Cardiac septum (tissue), 1 donor: ENCODE measurements at places on chromosomes 7 and 10. TPM values are rescaled to one million over a fixed set of nuclear protein-coding genes. Genes with fewer than 3 reads are reported as not detected.
A peak's percentile ranks its signal among the peaks of the same experiment; 100 is the strongest.

DNA sequence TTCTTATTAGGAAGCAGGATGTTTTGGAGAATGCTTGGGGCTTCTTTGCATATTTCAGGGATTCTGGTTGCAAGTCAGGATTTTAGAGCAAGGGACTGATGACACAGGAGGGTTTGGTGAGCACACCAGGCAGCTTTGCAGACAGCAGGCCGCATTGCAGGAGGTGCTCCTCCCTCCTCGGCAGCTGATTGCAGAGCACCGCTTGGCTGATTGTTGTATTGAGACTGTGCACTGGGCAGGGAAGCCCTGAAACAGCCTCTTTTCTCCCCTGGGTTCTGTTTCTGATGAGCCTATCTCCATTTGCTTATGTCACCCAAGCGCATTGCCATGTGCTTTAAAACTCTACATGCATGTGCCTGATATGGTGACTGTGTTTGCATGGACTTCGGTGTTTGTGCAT lies 769.6 kb downstream of the GRID1 start:
- DNase-seq: no peak

LRRD1 gene
- 0.43 TPM for total RNA-seq

DNA sequence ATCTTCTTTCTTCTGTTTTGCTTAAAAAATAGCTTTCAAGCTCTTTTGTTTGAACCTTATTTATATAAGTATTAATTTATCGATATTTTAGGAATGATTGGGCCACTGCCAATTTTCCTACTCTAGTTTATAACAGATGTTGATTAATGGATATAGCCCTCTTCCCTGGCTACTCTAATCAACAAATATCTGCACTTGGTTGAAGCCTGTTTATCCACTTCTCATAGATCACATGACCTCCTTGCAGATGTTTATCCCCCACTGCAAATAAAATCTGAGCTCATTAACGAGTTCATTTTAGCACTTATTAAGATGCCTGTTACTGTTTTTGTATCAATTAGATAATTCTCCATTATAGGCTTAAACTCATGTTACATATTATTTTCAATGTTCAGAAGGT lies 715.3 kb downstream of the CNTNAP2 start:
- DNase-seq: no peak

GRCh38 chr7:88167223-88167622 lies 52.6 kb downstream of the SRI start:
- DNase-seq: no peak

CNTNAP2 gene
- 0.22 TPM for total RNA-seq

DNA sequence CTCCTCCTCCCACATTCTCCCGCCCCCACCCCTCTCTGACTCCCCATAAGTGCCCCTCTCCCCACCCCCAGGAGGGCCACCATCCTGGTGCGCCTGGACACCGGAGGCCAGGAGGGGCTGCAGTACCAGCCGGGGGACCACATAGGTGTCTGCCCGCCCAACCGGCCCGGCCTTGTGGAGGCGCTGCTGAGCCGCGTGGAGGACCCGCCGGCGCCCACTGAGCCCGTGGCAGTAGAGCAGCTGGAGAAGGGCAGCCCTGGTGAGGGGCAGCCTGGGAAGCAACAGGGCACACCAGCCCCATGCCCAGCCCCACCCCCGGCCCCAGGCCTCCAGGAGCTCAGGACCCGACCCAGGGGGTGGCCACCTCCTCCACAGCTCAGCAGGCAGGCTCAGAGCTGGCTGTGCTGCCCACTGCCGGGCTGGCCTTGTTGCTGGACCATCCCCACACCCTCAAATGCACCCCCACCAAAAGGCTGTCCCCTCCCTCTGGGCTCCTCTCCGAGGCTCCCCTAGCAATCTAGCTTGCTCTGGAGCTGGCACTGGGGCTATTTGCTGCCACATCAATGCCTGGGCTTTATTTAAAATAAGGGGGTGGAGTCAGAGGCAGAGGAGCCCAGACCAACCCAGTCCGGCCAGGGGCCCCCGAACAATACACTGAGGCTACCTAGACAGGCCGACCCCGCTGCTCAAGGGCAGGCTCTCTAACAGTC lies 14.8 kb downstream of the ATG9B start:
- no peak for DNase-seq

STX1A gene
- total RNA-seq: 3.3 TPM

PDE6C gene
- total RNA-seq: not detected

DNA sequence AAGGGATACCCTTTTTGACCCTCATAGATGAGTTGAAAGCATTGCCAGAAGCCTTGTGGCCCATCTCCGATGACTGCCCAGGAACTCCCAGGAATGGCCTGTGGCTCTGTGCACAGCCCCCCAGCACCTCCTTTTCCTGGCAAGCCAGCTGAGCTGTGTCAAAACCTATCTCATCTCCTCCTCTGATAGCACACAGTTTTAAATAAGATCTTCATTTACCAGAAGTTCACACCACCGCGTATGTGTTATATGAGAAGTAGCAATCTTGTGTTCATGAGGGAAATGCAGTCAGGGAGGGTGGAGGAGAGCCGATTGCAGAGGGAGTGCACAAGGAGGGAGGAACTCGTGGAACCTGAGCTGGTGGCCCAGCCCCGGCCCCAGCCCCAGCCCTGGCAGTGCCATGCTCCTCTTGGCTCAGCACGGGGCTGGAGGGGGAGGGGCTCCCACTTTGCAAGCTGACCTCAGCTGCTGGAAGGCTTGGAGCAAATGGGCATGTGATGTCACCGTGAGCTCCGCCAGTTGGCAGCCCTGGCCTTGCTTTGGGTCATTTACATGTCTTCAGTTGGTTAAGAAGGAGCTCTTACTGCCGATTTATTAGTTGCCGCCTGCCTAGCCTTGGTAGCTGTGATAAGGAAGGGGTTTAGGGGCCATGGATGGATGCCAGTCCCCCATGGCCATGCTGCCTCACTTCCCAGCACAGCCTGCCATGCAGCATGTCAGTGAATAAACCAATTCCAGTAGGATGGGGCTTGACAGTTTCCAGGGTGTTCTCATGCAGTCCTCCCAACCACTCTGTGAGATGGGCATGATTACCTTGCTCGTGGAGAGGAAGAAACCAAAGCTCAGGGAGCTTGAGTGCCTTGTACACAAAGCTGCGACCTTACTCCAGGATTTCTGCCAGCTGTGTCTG lies 20.0 kb downstream of the UNC5B start:
- peak; percentile 91 for DNase-seq

DNA sequence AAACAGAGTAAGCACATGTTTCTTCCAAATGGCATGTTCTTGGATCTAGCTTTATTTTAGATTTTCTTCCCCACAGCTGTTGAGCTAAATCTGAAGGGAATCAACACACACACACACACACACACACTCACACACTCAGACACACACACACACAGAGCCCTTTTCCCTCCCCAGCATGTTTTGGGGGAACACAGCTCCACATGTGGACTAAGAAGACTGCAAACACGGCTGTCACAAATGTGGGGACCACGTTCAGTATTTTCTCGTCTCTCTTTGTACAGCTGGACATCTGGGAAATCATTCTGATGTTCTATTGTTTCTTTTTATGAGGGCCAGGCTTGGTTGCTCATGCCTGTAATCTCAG lies 116.3 kb downstream of the ABLIM1 start:
- no peak for DNase-seq

DNA sequence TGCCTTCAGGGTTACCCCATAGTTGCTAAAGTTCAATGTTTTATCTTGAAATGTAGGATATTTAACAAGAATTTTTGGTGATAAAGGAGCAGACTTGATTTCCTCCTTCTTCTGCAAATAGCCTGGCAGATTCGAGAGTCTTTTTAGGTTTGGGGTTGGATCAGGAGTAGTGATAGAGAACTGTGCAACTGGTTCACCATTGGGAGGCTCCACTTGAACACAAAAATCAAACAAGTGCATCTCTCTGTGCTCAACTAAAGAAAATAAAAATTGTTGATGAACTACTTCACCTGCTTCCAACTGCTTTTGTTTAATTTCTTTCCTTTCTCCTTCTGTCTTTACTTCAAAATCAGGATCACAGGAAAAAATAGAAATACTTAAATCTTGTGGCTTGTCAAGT lies 58.5 kb downstream of the MACC1 start:
- no peak for DNase-seq

DNA sequence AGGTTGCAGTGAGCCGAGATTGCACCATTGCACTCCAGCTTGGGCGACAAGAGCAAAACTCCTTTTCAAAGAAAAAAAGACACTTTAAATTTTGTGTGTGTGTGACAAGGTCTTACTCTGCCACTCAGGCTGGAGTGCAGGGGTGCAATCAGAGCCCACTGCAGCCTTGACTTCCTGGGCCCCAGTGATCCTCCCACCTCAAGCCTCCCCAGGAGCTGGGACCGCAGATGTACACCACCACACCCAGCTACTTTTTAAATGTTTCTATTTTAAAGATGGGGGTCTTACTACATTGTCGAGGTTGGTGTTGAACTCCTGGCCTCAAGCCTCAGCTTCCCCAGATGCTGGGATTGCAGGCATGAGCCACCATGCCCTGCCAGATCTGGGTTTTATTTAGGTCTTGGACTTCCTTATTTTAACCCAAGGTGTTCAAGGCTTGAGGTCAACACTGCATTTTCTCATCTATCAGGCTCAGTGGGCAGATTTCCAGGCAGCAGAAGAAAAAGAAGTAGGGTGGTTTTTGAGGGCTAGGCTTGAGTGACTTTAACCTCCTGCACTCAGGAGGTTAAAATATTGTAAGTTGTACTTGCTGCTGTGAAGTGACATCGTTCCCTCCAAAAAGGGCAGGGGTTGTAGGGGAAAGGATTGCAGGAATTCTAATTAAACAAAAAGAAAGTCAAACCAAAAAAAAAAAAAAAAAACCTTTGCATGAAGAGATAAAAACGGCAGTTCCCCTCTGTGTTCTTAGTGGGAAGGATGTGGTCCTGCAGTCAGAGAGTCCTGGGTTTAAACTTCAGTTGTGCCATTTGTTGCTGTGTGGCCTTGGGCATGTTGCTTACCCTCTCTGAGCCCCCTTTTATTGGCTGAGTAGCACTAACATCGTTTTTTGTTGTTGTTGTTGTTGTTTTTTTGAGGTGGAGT lies 71.5 kb downstream of the CARD11 start:
- peak; percentile 17 for DNase-seq

DNA sequence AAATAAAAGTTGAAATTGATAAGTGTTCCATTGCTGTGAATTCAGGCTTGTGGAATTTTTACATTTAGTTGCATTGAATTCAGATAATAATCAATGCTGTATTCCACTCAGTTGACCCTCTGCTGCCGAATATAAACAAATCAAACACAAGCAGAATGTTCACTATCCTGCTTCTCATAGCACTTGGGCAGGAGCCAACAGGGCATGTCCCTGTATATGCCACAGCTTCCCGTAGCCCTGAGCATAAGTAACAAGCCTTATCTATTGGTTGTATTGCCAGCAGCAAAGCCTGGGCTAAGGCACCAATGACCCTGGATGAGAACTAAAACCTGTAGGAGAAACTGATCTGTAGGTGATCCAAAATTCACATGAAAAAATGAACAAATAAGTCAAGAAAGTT lies 145.9 kb downstream of the ARHGAP12 start:
- DNase-seq: no peak

- no peak for DNase-seq
These were observed 71.7 kb downstream of the SH3PXD2A start for GRCh38 chr10:103783681-103784080.

COL1A2 gene
- total RNA-seq: 170 TPM

DNA sequence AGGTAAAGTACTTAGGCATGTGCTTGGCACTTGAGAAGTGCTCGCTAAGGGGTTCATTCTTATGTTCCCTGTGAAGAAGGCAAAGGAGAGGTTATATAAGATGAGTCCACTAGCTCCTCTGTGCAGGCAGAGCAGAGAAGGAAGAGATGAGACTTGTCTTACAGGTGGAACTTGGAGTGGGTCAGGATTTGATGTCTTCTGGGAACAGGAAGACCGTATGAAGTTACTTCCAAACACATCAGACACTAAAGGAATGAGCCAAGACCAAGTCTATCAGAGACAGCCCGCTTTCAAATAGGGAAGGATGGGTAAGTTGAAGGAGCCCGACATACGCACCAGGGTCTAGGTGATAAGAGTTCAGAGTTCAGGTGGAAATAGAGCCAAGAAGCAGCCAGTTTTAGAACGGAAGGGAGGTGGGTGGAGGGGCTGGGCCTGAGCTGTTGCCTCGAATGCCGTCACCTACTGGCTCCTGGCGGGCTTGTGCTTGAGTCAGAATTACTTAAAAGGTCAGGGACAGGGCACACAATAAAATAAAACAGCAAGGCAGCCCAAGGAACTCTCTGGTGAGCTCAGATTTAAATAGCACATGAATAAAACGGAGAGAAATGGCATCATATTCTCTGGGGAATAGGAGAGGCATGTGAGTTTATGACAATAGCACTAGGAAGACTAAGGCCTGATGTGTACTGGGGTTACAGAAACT lies 56.1 kb upstream of the GRB10 start:
- no peak for DNase-seq

DNA sequence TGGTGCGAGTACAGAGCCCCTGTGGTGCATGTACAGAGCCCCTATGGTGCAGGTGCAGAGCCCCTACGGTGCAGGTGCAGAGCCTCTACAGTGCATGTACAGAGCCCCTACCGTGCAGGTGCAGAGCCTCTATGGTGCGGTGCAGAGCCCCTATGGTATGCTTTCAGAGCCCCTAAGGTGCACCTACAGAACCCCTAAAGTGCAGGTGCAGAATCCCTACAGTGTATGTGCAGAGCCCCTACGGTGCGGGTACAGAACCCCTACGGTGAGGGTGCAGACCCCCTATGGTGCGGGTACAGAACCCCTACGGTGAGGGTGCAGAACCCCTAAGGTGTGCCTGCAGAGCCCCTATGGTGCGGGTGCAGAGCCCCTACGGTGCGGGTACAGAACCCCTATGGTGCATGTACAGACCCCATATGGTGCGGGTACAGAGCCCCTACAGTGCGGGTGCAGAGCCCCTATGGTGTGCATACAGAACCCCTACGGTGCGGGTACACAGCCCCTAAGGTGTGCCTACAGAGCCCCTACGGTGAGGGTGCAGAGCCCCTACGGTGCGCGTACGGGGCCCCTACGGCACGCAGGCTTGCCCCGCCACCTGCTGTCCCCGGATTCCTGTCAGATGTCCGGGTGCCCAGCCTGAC lies 53.5 kb downstream of the MGMT start:
- no peak for DNase-seq

PITRM1 gene
- 85.3 TPM for total RNA-seq

DNA sequence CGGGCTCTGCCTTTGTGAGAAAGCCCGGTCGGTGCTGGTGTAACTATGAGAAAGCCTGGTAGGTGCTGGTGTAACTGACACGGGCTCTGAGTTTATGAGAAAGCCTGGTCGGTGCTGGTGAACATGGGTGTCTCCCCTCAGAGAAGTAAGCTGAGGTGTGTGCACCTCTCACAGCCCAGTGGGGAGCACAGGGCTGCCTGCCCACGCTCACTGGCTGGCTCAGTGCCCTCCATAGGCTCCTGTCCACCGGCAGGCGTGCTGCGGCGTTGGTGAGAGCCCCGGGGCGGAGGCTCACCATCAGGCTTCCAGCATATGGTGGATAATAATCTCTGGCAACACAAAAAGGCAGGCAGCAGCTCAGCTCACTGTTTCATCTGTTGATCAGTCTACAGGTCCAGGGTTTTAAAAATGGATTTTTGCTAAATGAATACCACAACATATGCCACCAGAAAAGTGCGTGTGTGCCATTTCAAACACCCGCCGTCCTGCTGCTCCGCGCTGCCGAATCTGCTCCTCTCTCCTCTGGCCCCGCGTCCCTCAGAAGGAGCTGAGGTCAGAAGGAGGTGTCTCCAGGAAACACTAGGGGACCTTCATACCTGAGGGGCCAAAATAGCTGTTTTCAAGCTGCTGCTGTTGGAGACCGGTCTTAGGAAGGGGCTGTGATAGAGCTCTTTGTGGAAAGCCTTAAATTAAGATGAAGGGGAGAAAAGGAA lies 365.7 kb downstream of the DNAJB6 start:
- peak; percentile 60 for DNase-seq

GRCh38 chr7:126699707-126700106 lies 553.0 kb downstream of the GRM8 start:
- no peak for DNase-seq
